ENCODE measurements at places on chromosomes 7 and 10.

- DNase-seq: no peak
Observed at GRCh38 chr7:128357217-128357613, 4.3 kb downstream of the PRRT4 start.

DNA sequence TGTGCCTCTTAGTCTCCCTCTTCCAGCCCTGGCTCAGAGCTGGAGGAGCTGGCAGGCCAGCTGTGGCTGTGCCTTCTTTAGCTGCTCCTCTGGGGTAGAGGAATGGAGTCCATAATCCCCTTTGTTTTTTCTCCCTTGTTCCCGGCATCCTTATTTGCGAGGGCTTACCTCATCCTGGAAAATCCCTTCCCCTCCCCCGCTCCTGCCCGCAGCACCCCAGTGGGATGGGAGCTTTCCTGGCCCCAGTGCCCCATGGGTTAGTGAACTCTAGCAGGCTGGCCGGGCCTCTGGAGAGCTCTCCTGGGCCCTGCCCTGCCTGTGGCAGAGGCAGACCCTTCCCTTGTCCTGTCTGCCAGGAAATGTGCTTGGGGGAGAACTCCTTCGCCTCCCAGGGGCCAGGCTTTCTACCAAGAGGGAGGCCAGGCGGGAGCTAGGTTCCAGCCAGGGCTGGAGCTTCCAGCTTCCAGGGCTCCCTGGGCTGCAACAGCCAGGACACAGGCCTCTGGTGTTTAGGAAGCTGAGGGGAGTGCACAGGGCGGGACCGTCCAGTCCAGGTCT, 16.5 kb upstream of the TRIM8 start:
- no peak for DNase-seq

- no peak for DNase-seq
Observed at GRCh38 chr7:114088470-114088940, 169.7 kb upstream of the PPP1R3A start.

- no peak for DNase-seq
Observed at GRCh38 chr10:79051766-79052165, 17.0 kb upstream of the ZMIZ1 start.

GRCh38 chr10:119316729-119317097, 109.3 kb downstream of the GRK5 start:
- DNase-seq: no peak

GRCh38 chr7:144671429-144671828, 164.4 kb downstream of the TPK1 start:
- DNase-seq: no peak

DNA sequence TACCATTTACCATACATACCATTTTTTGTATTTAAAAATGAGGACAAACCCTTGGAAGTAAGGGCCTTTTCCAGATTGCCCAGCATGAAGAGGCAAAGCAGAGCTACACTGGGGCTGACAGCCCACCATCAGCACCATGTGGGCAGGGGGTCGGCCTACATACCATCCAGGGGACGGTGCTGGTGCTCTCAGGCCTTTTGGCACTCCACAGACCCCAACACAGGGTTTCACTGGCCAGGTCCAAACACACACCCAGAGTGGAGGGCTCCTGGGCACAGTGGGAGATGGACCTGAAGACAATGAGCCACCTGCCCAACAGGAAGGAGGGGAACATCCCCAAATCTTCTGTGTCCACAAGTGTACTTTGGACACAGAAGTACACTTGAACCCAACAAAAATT, 69.2 kb upstream of the CAMK2B start:
- no peak for DNase-seq

DNA sequence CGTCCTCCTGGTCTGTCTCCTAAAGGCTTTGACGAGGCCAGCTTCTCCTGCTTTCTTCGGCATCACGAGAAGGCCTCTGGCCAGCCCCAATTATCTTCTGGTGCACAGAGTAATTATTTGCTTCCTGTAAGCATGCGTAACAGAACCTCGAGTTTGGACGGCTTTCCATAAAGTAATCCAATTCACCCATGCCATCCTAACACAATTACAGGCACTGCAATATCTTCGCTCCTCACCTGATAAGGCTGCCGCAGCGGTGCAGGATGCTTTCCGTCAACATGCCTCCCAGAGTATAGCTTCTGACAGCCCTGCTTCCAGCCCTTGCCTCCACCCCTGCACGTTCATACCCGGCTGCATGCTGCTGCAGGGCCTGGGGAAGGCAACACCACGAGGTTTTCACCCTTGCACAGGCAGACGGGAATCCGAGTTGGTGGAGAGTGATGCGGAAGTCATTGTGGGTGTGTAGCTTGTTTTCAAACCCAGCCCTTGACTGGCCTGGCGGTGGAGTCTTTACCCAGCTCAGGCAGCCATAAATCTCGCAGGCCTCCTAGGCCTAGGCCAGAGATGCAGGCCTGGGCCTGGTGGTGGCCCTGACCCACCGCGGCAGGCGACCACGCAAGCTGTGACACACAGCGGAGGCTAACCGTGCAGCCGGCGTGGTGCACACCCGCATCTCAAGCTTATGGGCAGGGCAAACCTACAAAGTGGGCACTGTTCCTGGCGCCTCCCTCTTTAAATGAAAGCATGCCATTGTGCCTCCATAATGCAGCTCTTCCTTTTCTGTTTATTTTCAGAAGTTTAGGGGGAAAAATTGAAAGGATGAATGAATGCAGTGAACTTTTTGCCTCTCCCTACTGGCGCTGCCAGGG, 12.7 kb downstream of the EBF3 start:
- DNase-seq: no peak

GRCh38 chr7:69208276-69208675, 390.0 kb upstream of the AUTS2 start:
- DNase-seq: no peak

DNA sequence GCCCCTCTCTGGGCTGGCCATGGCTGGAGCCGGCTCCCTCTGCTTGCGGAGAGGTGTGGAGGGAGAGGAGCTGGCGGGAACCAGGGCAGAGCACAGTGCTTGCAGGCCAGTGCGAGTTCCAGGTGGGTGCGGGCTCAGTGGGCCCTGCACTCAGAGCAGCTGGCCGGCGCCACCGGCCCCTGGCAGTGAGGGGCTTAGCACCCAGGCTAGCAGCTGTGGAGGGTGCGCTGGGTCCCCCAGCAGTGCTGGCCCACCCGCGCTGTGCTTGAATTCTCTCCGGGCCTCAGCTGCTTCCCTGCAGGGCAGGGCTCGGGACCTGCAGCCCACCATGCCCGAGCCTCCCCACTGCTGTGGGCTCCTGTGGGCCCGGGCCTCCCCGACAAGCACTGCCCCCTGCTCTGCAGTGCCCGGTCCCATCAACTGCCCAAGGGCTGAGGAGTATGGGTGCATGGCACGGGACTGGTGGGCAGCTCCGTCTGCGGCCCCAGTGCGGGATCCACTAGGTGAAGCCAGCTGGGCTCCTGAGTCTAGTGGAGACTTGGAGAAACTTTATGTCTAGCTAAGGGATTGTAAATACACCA, 61.2 kb upstream of the AGR3 start:
- no peak for DNase-seq

DNA sequence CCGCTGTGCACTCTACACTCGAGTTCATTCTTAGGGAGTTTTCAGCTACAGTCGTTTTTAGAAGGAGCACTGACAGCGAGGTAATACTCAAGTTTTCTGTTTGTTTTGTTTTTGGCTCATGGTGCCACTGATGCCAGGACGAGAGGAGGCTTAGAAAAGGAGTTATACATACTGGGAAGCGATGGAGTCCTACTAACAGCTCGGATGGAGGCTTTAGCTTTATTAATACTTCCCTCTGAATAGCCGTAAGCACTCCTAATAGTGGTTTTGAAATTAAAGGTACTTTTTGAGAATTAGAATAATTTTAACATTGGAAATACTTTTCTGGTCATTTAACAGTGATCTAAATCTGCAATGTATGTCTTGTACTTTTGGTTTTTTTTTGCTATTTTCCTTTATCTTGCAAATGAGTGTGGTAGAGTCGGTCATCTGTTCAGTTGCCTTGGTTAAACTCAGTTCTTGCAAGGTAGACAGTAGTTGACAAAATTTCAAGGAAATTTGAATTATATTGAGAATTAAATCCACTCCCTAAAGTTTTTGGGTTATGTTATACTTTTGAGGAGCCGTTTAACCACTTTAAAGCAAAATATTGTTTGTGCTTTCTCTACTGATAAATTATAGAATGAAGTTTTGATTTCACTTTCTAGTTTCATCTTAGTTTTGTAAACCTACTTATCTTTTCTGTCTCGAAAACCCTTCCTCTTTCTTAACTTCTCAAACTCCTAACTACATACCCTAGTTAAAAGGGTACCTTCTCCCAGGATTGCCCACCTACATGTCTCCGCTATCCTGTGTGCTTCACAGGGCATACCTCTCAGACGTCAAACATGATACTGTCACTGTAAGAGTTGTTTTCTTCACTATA, 1.5 kb downstream of the HBP1 start:
- no peak for DNase-seq

GRCh38 chr7:129667116-129667515, 55.6 kb downstream of the NRF1 start:
- DNase-seq: no peak

- no peak for DNase-seq
Observed at GRCh38 chr7:149229526-149229925, 9.9 kb upstream of the ZNF212 start.

DNA sequence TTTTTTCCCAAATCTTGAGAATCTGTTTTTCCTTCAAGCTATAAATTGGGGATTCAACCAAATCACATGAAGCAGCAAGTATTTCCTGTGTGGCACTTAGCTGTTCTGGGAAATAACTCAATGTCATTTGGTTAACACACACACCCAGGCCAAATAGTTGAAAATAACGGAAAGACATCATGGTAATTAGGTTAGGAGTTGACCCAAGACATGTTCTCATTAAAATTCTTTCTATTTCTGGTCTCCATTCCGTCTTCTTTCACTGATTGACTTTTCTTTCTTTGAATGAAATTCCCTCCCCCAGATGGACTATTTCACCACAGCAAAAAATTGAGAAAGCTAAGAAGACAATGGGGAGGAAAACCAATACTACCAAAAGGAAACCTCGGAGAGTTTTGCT, 30.5 kb downstream of the NRP1 start:
- DNase-seq: no peak

DNA sequence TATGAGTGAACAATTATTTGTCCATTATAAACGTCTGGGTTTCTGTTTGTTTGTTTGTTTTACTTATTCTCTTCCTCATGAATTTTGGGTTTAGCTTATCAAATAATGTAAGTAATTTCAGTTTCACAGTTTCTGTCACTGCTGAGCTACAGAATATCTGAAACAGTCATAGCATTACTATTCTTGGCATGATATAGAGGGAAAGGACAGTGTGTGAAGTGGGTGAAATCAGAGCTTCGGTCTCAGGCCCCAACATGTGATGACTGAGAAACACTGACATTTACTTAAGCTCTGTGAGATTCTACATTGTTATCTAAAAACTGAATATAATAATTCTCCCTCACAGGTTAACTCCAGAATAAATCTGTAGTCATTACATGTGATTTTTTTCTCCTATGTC, 8.8 kb upstream of the OR6V1 start:
- DNase-seq: no peak

DNA sequence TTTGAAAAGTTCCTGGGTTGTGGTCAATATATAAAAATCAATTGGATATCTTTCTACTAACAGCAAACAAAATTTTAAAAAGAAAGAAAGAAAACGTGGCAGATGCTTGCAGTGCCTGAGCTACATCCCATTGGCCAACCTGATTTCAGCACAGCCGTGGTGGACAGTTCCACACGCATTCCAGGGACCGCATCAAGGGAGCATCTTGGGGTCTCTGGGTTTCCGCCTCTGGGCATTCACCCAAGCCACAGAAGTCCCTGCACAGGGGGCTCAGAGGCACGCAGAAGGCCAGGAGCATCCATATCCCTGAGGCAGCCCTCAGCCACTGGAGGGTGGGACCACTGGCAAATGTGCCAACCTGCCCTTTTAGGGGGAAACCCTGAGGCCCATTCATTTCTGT, 254.5 kb upstream of the RNF32 start:
- no peak for DNase-seq

DNA sequence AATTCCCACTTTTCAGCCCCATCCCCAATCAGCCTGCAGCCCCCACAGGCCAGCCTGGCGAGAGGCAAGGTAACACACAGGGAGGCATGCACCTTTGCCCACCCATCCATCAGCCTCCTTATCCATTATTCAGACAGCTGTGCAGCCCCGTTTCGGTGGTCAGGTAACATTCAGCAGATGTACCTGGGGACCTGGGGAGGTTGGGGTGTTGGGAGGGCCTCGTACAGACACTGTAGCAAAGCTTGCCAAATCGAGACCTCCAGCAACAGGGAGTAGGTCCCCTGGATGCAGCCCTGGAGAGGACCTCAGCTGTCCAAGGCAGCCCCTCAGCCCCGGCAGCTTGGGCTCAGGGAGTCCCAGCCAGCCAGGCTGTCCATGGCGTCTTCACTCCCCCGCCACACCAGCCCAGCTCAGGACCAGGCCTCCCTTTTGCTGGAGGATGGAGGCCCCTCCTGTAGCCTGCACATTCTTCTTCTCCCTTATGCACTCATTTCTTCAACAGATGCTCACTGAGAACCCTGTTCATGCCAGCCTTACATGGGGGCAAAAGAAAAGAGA, 8.5 kb upstream of the DRGX start:
- no peak for DNase-seq

DNA sequence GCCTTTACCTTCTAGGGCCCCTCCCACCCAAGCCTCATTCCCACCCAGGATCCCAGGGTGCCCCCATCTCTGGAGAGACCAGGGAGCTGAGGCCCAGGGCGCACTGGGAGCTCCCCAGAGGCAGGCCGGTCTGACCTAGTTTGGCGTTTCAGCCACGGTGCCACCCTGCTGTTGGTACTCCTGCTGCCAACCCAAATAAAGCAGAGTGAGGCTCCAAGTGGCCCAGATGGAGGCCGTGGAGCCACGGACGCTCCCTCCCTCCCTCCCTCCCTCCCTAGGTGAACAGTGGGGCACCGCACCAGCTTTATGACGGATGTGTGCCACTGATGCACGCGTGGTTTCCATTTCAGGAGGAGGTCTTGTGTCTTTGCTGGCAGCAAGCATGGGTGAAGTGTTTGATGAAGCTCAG, 1.8 kb downstream of the INPP5A start:
- no peak for DNase-seq

DNA sequence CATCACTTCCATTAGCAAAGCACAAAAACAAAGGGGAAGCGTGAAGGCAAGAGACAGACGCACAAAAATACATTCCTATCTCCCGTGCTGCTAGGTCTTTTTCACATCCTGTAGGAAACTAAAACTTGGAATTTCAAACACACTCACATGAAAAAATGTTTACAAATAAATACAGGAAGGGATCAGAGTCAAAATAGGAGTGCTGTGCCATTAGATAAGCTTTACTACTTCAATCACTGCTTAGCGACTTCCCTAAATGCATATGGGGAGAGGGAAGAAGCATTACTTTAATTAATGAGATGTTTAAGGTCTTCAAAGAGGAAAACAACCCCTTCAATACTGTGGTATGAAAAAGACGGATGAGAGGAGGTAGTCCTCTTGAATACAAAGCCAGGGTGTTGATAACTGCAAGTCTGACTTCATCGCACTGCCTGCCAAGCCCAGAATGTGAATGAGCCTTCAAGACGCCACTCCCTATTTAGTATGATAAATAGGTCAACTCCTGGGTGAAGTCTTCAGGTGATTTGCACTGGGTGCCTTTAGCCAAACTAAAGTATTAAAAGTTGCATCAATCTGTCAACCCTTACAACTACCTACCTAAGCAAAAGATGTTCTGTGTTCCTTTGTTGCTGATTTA, 13.9 kb downstream of the PARD3 start:
- no peak for DNase-seq
